ENCODE measurements at places on chromosomes 2 and 18.

- DNase-seq: peak; percentile 26
These were observed 995 bp upstream of the RTN4 start for GRCh38 chr2:55051026-55051866.

- DNase-seq: no peak
These were observed 144.5 kb downstream of the CYP26B1 start for GRCh38 chr2:72003124-72003523.

DNA sequence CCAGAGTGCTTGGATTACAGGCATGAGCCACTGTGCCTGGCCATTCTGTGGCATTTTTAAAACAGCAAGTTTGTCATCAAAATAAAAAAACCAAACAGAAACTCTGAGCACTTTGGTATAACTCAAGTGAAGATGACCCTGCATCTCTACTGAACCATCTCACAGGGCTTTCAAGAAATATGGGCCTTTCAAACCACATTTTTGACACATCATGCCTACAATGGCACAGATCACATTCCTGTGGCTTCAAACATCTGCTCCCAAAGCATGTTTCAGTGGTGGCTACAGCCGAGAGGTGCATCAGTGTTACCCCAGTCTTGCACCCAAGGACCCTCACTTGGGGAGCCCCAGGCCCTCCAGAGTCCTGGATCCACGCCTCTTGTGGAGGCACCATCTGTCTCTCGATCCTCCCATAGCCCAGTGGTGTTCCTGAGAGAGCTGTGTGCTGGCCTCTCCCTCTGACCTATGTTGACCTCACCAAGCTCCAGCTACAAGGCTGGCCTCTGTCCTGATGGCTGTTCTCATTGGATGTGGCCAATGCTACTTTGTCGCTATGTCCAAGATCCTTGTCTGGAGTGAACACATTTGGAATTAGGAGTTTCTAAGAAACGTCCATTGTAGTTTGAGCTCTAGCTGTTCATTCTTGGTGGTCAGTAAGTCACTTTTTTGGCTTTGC is 55.2 kb upstream of the RALBP1 start:
- DNase-seq: no peak

DNA sequence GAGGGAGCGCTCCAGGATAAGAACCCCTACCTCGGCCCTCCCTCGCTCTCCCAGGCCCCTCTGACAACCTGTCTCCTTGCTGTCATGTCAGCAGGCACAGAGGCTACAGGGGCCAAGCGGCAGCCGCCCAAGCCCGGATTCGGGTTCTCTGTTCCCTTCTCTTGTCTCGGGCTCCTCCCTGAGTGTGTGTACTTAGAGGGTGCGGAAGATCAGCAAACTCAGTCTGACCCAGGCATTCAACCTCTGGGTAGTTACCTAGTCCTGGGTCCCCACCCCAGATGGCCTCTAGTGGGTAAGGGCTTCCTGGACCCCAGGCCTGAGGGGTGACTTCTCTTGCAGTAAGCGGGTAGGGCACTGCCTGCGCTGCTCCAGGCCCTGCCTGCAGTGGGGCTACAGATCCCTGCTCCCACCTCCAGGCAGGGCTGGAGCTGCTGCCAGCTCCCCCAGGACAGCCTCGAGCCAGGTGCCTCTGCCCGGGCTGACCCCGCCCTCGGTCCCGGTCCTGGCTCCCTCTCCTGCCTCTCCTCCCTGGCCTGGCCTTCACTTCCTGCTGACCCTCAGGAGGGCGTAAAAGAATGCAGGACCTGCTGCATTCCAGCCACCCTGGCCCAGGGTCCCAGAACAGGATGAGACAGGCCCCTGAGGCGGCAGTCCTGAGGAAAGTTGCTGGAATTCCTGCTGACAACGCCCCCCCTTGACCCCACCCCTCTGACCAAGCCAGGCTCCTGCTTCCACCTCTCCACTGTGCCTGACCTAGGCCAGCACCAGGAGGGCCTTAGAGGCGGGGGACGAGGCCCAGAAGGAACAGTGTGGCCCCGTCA is 22.0 kb downstream of the GPC1 start:
- DNase-seq: no peak

- DNase-seq: no peak
These were observed 289.7 kb downstream of the CCDC85A start for GRCh38 chr2:56473524-56473923.

- no peak for DNase-seq
These were observed 191.5 kb upstream of the FANCL start for GRCh38 chr2:58432491-58433170.

- DNase-seq: no peak
These were observed 180.3 kb downstream of the VAPA start for GRCh38 chr18:10094154-10094553.

- no peak for DNase-seq
These were observed 51.4 kb upstream of the RIOK3 start for GRCh38 chr18:23401400-23402347.

GRCh38 chr2:160252278-160252887 is 52.3 kb upstream of the ITGB6 start:
- no peak for DNase-seq

DNA sequence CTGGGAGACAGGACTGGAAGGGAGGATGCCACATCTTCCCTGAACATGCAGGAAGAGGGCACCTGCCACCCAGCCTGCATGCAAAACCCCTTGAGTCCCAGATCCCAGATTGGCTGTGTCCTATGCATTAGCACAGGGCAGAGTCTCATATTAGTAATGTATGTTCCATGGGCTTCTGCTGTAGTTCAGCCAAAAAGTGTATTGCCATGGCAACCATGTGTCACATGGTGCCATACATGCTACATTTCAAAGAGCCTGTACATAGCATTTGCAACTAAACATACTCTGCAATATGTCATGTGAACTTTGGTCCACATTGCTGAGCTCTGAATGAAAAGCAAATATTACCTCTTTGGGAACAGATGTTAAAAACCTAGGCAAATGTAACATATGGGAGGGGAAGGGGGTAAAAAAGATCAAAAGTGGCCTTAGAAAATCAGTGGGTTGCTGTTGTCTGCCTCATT is 78.4 kb downstream of the DPP4 start:
- peak; percentile 54 for DNase-seq

DNA sequence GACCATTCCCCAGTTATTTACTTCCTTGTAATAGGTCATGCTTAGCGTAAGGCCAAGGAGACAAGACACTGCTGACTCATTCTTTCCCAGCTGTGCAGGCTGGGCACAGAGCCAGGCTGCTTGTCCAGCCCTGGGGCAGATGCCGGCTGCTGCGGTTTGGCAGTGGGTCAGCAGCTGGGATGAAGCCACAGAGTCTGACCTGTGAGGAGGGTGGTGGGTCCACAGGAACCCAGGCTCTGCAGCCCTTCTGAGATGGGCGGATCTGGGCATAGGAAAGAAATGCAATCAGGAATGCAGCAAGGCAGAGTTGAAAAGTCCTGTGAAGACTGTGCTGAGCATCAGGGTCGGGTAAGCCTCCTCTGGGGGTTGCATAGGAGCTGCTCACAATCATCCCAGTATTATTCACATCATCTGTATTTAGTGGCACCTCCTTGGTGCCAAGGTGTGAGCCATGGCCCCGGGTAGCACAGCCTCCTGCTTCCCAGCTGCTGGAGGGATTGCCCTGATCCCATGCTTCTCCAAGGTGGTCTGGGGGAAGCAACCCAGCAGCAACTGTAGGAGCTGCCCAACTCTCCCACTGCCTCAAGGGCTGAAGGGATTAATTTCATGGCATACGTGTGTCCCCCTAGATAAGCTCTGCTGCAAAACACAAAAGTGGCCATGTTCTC is 139.0 kb downstream of the DDX1 start:
- no peak for DNase-seq

GRCh38 chr2:211756266-211756665 is 782.3 kb downstream of the ERBB4 start:
- no peak for DNase-seq

GRCh38 chr18:61854578-61855448 is 38.0 kb downstream of the RNF152 start:
- no peak for DNase-seq

DNA sequence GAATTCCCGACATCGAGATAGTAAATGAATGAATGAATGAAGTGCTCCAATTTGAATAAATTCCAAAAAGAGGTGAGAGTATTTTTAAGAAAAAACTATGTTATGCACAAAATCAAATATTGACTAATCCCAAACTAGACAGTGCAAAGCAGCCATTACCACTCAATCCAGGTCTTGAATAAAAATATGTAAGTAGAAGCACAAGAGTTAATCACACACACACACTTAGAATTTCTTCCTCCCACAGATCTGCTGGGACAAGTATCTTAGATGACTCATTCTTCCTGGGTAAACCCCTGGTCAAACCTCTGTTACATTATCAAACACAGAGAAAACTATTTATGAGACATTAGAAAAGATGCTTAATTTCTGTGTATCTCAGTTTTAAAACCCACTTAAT is 102.0 kb downstream of the PLA2R1 start:
- no peak for DNase-seq

DNA sequence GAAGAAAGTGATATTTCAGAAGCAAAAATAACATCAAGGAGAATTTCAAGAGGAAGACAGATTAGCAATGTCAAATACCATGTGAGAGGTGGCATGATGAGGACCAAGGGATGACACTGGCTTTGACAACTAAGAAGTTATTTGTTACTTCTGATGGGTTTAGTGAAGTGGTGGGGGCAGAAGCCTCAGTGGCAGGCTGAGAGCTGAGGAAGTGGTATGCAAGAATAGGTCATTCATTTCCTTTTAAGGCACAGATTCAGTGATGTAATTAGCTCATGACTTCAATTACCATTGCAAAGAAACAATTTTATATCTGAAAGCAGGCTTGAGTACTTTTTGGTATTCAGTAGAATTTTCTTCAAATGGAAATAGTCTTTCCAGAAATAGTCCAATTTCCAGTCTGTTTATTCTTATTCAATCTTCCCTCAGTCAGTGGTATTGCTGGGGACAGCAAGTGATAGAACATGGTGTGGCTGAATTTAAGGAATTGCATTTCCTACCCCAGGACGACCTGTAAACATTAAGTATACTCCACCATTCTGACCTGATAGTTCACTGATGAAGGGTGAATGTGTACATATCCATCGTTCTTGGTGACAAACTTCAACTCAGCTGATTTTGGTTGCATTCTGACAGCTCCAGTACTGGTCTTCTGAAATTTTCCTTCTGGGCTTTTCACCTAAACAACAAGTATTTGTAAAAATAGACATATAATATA is 28.2 kb downstream of the GEMIN6 start:
- DNase-seq: peak; percentile 18

- DNase-seq: no peak
These were observed 30.3 kb downstream of the SERPINE2 start for GRCh38 chr2:224008702-224009261.

GRCh38 chr18:59535055-59535454 is 162.2 kb downstream of the CCBE1 start:
- no peak for DNase-seq

DNA sequence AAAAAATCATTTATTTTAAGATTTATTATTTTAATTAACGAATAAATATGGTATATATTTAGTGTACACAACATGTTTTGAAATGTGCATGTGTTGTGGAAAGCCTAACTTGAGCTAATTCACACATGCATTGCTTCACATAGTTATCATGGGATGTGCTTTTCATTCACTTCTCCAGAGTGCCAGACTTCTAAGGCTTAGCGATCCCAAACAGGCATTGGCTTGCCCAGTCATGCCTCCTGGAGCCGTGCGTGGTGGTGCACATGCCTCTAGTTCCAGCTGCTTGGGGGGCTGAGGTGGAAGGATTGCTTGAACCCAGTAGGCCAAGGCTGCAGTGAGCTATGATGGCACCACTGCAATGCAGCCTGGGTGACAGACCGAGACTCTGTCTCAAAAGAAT is 40.5 kb downstream of the ARHGEF4 start:
- no peak for DNase-seq

DNA sequence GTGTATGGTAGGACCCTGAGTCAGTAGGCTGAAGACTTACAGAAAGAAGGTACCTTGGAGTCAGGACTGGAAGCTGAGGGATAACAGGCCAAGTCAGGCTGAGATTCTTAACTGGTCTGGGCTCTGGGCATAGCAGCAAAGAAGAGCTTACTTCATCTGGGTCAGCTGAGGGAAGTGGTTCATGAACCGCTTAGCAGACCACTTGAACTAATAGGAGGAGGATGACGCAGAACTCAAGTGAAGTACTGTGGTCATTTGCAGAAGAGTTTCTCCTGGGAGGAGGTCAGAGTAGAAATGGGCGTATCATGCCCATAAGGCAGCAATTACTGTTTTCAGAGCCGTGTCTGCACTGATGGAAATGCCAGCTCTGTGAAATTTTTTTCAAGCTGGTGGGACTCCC is 164.5 kb downstream of the LCLAT1 start:
- DNase-seq: no peak

DNA sequence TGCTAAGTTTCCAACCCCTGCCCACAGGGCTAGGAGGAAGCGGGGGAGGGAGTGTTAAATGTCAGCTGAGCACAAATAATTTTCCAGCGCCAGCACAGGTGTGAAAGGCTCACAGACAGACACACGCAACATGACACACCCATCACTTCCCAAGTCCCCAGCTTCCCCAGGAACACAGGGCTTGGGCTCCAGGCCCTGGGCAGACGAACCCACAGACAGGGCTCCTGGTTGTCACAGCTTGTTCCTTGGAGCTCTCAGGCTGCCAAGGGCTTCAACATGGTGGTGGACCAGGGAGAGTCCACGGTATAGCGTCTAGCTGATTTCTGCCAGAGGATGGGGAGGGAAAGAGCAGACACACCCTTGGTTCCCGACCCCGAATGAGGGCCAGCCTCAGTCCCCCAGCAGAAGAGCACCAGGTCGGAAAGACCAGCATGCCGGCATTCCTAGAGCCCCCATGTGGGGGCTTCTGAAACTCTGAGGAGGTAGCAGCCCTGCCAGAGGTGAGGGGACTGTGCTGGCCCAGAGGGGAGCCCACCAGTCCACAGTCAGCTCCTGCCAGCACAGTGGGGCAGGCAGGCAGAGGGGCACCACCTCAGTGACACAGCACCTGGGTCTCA is 1.9 kb downstream of the DUSP2 start:
- DNase-seq: no peak

GRCh38 chr2:44817673-44818335 is 123.7 kb upstream of the SIX3 start:
- no peak for DNase-seq

- DNase-seq: peak; percentile 68
These were observed 781 bp upstream of the SLC5A6 start for GRCh38 chr2:27212626-27213471.

DNA sequence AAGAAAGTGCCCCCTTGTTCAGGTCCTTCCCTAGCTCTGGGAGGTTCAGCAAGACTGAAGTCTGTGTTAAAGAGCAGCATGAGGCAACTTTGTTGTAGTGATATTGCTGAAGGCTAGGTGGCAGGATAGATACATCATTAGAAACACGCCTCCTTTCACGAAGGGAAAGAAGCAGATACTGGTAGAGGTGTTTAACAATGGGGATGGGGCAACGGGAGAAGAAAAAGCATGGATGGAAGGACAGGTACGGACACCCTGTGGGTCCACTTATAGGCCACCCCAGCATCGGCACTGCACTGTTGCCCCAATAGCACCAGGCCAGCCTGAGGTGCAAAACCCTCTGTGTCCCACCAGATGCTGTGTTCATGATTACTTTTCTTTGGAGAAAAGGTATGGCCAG is 3.5 kb upstream of the IGFBP5 start:
- DNase-seq: peak; percentile 37

DNA sequence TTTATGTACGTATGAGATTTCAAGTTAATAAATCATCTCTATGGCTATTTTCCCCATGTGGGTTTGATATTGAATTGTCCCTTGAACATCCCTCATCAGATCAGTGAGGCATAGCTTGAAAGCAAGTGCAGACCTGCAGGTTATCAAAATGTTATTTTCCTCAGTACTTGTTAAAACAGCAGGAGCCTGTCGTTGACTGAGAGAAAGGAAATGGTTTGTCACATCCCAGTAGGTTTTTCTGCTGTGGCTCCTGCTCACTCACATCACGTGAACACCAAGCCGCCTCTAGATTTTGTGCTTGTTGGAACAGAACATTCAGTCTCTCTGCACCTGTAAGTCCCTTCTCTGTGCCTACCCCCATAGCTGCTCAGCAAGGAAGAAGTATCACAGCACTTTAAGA is 340.3 kb downstream of the CELF4 start:
- no peak for DNase-seq
